ENCODE measurements at places on chromosomes 4 and X.

DNA sequence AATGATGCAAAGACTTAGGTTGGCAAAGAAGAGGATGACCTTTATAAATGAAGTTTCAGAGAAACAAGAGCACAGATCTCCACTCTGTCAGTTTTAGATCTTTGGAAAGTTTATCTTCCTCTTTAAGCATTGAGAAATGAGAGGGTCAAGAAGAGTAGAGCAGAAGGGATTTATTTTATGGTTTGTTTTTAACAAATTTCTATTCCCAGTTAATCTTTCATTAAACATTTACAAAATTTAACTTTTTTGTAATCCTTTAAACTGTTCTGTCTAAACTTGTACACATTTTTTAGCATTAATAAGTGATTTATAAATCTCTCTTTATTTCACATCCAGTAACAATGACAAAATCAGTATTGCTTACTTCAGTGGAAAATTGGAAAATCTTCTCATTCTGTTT, 875.0 kb upstream of the IGFBP7 start:
- no peak for DNase-seq

GRCh38 chr4:151098979-151099228, 524 bp upstream of the RPS3A start:
- no peak for DNase-seq

DNA sequence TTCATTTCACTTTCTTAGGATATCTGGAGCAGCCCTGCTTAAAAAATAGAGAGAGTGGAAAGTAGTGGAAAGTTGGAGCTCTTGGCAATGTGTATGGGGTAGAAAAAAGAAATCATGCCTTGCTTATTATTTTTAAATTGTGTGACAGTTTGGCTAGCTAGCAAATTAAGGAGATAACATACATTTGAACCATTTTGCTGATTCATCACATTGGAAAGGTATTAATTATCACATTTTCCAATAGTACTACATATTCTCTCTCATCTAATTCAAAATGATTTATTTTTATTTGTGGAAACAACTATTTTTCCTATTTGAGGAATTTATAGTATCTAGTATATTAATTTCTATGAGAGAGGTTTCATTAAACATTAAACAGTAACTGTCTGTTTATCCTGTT, 280.4 kb downstream of the KLHL4 start:
- DNase-seq = no peak

DNA sequence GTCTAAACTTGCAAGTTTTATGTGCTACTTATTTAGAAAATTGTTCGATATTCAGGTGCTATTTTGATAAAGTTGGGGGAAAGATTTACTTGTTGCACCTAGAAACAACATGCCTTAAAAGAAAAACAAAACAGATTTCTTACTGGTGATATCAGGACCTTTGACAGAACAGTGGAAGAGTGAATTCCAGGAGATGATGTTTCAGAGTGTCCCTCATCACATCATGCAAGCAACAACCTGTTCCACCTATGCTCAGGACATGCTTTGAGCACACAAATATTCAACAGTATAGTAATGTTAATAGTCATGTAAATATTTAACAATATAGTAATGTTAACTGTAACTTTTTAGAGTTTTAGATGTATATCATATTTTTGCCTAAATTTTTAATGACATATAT, 23.9 kb upstream of the RNF128 start:
- no peak for DNase-seq

DNA sequence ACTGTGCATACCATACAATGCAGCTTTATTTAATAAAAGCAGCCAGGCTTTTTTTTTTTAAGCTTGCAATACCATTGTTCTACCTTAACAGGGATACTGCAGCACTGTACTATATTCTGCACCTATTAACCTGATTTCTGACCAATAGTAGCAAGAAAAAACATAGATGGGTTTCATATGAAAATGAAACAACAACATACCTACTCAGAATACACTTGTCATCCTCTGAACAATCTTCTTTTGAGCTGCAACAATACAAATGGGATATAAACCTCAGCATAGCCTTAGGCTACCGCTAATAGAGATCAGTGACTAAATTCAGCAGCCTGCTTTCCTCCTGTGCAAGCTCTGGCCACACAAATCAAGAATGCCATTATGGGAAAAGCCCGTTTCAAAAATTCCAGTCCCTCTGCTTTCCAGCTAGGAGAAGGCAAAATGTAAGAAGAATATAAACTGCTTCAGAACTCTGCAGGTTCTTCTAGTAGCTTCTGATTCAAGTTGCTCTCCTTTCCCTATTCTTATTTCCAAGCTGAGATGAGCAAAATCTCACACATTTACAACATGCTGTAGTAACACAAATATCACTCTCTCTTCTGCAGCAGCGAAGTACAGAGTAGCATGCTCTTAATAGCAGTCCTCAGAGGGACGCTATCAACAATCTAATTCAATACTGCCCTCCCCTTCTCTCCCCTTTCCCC, 143.4 kb downstream of the KLHL13 start:
- DNase-seq = no peak

- no peak for DNase-seq
Measured at GRCh38 chrX:14864631-14865030, 8.2 kb downstream of the FANCB start.

GRCh38 chrX:103398421-103398864, 22.1 kb downstream of the BEX3 start:
- DNase-seq = no peak

DNA sequence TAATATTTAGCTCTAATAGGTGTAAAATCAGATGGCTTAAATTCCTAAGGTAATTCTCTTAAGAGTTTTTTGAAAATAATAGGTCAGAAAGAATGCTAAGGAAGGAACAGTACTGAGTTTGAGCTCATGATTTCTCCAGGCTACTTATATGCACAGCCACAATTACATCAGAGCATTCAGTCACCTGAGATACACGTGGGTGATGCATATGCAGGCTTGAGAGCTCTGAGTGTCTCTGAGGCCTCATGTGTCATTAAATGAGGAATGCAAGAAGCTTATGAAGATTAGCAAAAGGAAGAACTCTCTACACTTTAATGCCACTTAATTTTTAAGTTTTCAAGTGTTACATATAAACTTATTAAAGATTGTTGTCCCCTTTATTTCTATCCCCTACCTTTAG, 124.0 kb upstream of the STIM2 start:
- DNase-seq = no peak

DNA sequence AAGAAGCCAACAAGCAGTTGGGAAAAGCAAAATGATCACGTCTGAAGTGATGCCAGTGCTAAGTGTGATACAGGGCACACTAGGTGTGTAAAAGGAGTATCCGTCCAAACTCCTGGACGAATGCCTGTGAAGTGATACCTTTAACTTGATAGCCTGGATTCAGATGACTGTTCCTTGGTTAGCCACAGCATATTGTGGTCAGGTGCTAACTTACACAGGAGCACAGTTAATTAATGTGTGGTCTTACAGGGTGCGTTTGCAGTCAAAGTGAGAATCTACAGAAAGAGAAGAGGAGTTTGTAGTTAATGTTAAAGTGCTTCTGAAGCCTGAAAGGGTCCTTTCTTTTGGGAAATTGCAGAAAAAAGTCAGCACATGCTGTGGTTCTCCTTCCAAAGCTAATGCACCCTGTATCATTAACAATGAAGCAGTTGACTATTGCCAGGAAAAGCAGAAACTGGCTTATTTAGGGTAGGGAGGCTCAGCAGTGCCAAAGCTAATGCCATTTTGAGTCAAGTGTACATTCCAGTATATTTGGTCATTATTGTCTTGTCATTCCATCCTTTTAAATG, 61.1 kb downstream of the DCLK2 start:
- DNase-seq = no peak

All from activated CD4-positive, alpha-beta T cell treated with anti-CD3 and anti-CD28 coated beads, Interleukin-2, amount 50 U/mL, for 24 hours (primary cell).